Stimulated activated CD4-positive, alpha-beta T cell treated with anti-CD3 and anti-CD28 coated beads, Interleukin-1b, Interleukin-23, amount 100 ng/mL, for 1 hour (primary cell): ENCODE measurements at places on chromosomes 1 and 21.

DNA sequence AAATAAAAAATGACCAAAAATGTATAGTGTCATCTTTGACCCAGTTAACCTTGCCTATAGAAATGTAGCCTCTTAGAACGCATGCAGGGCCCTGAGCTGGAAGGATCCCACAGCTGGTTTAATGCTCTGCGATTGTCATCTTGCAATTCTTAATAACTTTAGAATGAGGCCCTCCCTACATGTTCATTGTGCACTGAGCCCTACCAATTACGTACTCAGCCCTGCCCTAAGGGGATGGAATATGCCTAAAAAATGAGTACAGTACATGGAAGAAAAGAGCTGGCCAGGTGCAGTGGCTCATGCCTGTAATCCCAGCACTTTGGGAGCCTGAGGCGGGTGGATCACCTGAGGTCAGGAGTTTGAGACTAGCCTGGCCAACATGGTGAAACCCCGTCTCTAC lies 57.8 kb upstream of the BCAR3 start:
- DNase-seq: no peak

DNA sequence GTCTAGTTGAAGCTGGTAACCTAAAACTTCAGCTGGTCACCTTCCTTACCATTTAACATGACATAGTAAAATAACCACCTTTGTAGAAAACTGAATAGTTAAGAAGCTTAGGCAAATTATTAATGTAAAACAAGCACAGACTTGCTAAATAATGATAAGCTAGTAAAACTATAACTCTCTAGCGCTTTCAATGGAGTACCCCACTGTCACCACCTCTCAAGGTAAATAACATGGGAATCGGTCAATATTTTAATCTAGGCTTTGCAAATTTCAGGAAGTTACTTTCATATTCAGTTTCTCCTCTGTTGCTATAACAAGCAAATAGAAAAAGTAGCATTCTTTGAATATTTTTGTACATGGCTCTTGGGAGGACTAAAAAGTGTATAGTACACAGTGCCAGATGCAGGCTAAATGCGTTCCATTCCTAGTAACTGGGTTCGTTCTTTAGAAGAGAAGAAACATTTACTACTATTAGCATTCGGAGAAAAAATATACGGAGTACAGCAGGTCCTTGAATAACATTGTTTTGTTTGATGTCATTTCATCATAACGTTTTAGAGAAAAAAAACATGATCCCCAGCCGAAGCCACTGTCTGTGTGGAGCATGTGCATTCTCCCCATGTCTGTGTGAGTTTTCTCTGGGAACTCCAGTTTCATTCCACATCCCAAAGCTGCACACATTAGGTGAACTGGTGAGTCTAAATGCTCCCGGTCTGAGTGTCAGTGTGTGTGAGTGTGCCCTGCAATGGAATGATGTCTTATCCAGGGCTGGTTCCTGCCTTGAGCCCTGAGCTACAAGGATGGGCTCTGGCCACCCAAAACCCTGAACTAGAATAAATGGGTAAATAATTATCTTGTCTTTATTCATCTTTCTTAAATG lies 52.5 kb downstream of the EPRS1 start:
- no peak for DNase-seq

- DNase-seq: no peak
Measured at GRCh38 chr1:151968058-151968457, 25.6 kb downstream of the S100A10 start.

DNA sequence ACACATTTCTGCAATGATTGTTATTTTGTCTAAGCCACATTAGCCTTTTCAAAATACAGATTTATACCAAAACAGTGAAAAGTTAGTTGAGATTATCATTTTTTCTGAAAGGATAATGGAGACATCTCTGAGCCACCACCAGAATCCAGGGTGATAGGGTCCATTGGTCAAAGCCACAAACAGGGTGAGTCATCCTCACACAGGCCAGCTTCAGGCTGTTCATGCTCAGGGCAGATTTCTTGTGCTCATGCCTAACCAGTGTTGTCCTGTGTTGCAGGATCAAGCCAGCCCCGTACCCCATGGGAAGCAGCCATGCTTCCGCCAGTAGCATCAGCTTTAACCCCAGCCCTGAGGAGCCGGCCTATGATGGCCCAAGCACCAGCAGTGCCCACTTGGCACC lies 13.4 kb downstream of the ELOA start:
- DNase-seq: no peak

DNA sequence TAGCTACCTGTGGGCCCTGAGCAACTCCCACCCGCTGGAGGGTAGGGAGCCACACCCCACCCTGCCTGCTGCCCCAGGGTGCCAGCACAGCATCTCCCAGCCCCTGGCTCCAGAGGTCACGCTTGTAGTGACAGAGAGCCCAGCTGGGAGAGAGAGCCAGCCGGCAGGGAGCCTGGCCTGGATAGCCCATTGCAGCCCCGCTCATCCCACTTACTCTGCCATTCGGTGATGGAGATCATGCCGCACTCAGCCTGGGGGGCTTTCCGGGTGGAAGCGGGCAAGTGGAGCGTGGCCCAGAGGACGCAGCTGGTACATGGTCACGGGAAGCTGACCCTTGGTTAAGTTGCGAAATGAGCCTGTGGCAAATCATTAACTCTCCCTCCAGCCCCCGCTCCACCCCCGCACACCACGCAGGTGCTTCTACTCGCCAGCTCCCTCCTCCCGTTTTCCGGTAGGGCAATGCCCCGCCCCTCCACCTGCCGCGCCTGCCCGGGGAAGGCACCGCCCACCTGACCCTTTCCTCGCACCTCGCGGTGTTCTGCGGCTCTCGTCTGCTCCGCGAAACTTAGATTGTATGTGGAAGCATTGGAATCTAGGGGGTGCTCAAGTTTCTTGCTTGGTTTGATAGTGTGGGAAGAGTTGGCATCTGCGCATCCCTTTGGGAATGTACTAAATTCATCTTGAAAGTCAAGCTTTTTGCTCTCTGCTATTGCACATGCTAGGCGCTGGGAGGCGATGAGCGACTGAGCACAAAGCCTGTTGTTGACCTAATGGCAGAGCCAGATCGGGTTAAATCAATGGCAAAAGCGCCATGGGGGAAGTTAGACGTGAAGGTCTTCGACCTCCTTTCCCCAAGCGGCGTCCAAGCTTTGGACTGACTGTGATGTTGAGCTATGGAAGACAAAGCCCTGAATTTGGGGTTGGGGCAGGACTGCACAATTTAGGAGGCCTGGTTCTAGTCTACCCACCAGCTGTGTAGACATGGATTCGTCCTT lies at the start of gene GOLT1A:
Gene GOLT1A (minus strand): TSS at position 321 of the 995 bp plus-strand sequence. CDS start 82 bp downstream, at position 239.
- no peak for DNase-seq

- DNase-seq: no peak
Measured at GRCh38 chr1:223479261-223479660, 86.0 kb downstream of the CCDC185 start.

DNA sequence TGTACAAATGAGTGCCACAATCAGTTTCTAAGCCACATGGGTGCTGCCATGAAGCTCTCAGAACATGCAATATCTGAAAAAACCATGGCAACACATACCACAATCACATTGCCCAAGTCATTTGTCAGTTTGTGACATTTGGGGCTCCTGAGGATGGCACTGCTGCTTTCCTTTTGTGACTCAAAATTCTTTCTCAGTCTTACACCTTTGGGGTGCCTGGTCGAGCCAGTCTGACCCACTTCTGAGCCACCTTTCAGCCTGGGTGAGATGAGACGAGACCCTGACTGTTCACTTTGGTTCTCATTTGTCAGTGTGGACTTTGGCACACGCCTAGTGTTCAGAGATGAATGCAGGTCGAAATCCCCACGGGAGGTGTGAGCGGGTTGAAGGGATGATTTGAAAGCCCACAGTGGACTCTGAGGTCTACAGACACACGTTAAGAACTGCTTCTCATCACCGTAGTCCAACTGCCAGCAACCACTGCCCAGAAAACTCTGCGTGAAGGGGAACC lies 8.0 kb downstream of the BATF3 start:
- DNase-seq: no peak

DNA sequence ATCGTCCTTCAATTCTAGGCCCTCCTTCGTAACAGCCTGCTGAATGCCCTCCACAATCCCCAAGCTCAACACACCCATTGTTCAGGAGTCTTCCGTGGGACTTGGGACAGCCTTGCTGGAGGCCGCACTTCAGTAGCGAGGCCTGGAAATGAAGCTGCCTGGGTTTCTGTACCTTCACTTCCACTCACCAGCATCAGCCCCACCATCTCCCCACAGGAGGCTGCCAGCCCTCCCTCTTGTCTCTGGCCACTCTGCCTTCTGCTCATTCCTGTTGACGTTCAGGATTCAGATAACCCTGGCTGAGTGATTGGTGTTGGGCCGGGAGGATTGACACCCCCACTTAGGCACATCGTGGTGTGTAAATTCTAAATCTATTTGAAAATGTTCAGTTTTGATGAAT lies 23.4 kb upstream of the CSF1 start:
- DNase-seq: no peak

DNA sequence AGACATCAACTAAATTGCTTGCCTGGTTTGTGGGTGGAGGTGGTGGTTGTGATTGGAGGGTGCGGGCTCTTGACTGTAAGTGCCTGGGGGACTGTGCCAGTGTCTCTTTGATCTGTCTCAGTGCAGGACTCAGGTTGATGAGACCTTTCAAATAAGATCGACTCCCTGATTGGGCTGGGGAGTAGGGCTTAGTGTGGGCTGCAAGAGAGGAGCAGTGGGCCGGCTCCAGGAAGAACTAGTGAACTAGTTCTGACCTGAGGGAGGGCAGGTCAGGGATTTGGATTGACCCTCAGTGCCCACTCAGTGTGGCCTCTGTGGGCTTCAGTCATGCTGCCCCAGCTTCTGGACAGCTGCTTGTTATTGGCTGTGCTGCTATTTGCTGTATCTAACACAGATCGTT lies 130.6 kb upstream of the CACNA1E start:
- DNase-seq: no peak

DNA sequence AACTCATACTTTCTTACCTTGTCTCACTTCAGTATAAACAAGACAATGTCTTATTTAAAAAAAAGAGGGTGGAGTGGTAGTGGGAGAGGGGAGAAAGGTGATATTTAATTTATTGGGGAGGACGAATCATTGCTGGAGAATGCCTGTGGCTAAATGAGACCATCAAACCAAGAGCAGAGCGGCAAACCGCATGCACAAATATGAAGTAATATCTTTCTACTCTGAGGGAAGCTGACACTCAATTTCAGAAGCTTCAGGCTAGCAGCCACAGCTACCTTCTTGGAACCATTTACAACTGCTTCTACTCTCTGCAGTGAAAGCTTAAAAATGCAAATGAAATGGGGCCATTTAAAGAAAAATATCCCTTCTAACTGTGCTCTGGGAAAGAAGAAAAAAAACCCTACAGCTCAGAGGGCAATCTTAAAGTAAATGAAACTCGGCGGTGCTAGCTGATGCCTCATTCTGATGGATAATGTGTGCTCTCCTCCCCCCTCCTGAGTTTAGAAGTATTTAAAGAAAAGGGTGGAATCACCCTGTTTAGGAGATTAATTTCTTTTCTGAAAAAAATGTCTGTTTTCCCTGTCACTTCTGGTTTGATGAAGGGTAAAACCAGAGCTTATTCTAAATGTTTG lies 178.2 kb upstream of the CAMK1G start:
- no peak for DNase-seq

GRCh38 chr21:37771181-37771580 lies 145.1 kb downstream of the KCNJ6 start:
- DNase-seq: no peak

DNA sequence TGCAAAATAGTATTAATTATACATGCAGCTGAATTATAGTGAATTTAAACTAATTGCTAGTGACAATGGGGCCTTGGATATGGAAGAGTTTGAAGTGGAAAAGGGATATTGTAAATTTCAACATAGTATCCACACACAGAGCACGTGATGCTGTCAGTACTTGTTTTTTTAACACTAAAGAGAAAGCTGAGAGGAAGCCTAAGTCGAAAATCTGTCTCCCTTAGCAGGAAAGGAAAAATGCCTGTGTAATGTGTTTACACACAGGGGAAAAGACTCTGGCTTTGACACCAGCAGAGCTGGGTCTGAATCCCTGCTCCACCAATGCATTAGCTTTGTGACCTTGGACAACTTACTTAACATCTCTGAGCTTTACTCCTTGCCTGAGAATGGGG lies 42.6 kb downstream of the PCSK9 start:
- no peak for DNase-seq

- DNase-seq: no peak
Measured at GRCh38 chr1:91944087-91944486, 5.1 kb upstream of the BRDT start.

DNA sequence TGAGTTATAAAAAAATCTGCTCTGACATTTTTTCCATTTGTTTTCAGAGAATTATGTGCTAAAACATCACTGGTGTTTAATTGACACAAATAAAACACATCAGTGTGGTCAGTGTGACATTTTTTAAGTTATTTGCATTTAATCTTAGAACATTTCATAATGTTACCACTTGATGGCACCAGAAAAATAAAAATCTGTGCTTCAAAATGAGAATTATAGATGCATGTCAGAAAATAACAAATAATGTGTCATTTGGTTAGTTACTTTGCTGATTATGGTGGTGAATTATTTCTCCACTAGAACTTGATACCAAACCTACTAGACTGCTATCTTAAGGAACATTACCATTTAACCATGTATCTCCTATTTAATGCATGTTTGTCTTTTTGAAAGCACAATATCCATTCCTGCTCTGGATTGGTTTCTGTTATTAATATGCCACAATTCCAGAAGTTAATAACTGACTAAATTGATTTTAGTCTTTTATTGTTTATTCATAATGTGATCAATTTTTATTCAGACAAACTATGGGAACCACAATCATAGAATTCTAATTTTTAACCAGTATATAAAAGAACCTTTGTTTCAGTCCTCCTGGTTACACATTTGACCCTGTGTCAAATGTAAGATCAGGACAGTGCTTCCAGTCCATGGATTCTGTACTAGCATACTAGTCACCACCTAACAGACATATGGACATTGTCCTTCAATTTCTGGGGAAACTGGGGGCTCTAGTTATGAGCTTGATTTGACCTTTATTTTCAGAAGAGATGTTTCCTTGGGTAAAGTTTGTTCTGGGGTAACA lies 81.0 kb downstream of the RPS6KC1 start:
- no peak for DNase-seq

GRCh38 chr1:23651069-23651808 lies 40.4 kb upstream of the RPL11 start:
- no peak for DNase-seq

DNA sequence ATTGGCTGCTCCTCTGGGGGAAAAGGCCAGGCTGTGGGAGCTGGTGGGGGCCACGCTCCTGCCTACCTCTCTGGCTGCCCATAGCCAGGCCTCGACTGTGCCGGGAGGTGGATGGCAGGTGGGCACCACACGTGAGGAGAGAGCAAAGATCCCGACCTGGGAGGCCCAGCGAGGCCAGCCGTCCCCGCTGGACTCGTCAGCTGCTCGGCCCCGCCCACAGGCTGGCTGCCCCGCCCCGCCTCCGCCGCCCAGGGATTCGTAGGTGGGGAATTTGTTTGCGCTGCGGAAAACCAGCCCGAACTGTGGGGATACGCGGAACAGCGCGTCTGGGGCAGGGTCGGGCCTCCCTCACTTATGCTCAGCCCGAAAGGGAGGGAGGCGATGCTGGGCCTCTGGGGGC lies 31.7 kb downstream of the TP73 start:
- no peak for DNase-seq

- DNase-seq: no peak
Measured at GRCh38 chr1:27809883-27810282, 20.7 kb upstream of the PPP1R8 start.

GRCh38 chr1:174768516-174768915 lies 231.2 kb upstream of the CACYBP start:
- DNase-seq: no peak
